Stimulated activated CD4-positive, alpha-beta T cell treated with anti-CD3 and anti-CD28 coated beads, TNF-alpha, amount 100 ng/mL, for 1 hour (primary cell): ENCODE measurements at places on chromosomes 13 and 19.
A peak's percentile ranks its signal among the peaks of the same experiment; 100 is the strongest.

- DNase-seq, result no peak
These were observed 17.3 kb downstream of the SBK2 start for GRCh38 chr19:55519451-55520311.

DNA sequence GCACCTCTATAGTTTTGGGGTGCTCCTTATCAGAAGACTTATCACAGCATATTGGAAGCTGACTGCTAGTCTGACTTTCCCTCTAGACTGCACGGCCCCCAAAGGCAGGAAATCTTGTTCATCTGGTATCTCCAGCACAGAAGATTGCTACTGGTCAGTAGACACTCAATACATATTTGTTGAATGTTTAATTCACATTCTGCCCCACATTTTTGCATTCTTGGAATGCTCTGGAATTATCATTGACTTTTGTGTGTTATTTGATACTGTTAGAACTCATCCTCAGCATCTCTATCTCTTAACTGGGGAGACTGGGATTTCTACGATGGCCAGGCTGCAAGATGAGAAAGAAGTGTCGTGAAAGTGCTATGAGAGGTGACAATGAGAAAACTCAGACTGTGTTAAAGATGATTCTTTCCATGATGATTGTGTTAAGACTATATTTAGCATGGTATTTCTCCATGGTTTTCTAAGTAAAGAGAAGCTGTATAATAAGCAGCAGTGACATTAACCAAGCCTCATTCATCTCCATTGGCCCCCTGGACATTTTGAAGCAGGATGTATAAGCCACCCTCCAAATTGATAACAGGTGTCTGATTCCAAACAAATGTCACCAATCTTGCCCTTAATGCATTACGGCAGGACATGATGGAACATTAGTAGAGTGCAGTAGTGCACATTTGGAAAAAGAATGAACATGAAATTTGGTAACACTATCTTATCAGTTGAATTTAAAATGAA is 440.9 kb downstream of the RFC3 start:
- no peak for DNase-seq

GRCh38 chr13:43730642-43731041 is 56.1 kb downstream of the ENOX1 start:
- no peak for DNase-seq

DNA sequence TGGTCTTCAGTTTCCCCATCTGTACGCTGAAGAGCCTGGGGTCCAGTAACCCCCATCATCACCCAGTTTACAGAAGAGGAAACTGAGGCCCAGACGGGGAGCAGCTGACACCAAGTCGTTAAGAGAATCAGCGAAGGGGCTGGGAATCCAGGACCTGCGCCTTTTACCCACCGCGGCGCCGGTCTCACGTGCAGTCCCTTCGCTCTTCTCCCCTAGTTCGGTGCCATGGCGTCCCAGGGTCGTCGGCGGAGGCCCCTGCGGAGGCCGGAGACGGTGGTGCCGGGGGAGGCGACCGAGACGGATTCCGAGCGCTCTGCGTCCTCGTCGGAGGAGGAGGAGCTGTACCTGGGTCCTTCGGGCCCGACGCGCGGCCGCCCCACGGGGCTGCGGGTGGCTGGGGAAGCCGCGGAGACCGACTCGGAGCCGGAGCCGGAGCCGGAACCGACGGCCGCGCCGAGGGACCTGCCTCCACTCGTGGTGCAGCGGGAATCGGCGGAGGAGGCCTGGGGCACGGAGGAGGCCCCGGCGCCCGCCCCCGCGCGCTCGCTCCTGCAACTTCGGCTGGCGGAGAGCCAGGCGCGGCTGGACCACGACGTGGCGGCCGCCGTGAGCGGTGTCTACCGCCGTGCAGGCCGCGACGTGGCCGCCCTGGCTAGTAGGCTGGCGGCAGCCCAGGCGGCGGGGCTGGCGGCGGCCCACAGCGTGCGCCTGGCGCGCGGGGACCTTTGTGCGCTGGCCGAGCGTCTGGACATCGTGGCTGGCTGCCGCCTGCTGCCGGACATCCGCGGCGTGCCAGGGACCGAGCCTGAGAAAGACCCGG is 698 bp downstream of the BLOC1S3 start:
- DNase-seq, result no peak

DNA sequence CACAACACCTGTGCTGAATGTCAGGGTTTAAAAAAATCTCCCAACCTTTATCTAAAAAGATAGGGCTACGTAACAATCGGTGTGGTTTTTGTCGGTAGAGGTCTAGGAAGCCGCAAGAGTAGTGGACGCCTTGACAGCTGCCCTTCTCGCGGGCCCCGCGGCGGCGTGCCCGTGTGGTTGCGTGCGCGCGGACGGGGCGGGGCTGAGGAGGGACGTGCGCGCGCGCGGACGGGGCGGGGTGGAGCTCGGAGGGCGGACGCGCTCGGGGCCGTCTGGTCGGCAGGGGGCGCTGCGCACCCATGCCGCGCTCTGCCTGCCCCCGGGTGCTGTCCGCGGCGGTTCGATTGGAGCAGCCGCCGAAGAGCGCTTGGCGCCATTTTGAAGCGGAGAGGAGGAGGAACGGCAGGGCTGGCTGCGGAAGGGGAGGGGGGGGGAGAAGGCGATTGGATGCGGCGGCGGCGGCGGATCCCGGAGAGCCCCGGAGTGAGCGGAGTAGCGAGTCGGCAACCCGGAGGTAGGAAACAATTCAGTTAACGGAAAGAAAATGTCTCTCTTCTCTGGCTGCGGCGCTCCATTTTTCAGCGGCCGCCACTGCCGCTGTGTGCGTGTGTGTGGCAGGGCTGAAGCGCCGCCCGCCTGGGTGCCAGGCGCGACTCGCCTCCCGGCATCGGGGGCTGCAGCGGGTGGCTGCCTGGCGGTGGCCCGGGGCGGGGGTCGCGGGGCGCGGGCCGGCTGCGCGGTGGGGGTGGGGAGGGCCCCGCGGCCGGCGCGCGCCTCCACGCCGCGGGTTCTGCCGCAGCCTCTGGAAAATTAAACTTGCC is at the start of gene PDS5B:
TSS of gene PDS5B (plus strand) at position 373 of the 821 bp plus-strand sequence. CDS start 62,321 bp downstream, outside the sequence.
- DNase-seq, result peak; percentile 85

- DNase-seq, result no peak
These were observed 10.8 kb upstream of the GRAMD1A start for GRCh38 chr19:34989298-34989697.
